Testis (tissue), 5 donors: ENCODE measurements at places on chromosomes 1 and 21. TPM values are rescaled to one million over a fixed set of nuclear protein-coding genes. Genes with fewer than 3 reads are reported as not detected.

DNA sequence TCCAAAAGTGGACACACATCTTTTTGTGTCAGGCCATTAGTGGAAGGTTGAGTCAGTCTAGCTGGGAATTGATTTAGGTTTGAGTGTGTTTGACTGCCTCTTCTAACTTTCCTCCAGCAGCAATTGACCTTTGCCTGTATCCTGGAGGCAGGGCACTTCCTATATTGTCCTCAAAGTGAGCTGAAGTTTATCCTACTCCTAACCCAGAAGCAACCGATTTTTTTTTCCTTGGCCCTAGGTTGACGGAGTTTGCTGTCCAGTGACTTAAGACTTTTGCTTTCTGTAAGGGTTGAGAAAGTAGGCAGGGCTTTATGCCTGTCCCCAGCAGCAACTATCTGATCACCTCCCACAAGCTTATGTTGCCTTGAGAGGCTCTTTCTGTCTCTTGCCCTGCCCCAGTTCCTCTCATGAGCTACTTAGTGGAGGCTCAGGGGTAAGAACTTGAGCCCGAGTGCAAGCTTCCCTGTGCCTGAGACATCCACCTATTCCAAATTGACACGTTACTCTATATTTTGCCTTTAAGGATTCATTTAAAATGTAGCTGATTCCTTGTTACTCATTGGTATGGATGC, 30.9 kb downstream of the SLC35F3 start:
- DNase-seq = no peak

- no peak for DNase-seq
Measured at GRCh38 chr1:233796146-233796783, 108.2 kb upstream of the SLC35F3 start.

GRCh38 chr1:155645034-155645598, 35.1 kb downstream of the MSTO1 start:
- DNase-seq = no peak

GRCh38 chr1:88036345-88037014, 647.6 kb upstream of the PKN2 start:
- DNase-seq = peak; percentile 21

DNA sequence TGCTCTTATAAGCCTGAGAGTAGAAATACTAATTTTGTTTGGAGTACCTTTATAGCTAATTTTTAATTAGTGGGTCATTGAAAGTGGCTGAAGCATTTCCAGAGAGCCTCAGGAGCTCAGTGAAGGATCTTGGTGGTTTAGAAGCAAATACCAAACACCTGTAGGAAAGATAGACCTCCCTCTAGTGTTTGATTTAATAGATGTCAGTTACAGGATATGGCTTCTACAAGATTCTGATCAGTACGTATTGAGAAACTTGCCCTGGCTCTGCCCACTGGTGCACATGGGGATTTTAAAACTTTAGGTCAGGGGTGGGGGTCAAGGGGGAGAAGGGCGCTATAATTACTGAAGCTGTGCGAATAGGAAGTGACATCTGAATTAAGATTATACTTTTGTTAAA, 122.2 kb downstream of the POU2F1 start:
- DNase-seq = no peak

The PALMD gene
- polyA plus RNA-seq = 12.9 TPM

GRCh38 chr1:162878000-162878596, 17.1 kb upstream of the CCDC190 start:
- DNase-seq = peak; percentile 77

DNA sequence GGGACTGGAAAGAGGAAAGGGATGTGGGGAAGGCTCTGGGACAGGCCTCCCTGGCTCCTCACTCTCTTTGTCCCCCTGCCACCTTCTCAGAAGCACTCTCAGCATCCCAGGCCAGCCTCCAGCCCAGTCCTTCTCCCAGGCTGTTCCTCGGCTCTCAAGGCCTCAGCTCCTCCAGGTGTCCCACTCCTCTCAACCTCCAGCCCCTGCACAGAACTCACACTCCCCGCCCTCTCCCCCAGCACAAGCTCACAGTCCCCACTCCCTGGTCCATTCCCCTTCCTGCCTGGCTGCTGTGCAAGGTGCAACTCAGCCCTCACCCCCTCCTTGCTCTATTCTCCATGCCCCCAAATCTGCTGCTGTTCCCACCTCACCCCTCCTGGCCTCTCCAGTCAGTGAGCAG, 185.0 kb downstream of the HIVEP3 start:
- no peak for DNase-seq

The ATP1B1 gene
- 98.3 TPM for polyA plus RNA-seq

The LRIF1 gene
- polyA plus RNA-seq = 31.4 TPM

DNA sequence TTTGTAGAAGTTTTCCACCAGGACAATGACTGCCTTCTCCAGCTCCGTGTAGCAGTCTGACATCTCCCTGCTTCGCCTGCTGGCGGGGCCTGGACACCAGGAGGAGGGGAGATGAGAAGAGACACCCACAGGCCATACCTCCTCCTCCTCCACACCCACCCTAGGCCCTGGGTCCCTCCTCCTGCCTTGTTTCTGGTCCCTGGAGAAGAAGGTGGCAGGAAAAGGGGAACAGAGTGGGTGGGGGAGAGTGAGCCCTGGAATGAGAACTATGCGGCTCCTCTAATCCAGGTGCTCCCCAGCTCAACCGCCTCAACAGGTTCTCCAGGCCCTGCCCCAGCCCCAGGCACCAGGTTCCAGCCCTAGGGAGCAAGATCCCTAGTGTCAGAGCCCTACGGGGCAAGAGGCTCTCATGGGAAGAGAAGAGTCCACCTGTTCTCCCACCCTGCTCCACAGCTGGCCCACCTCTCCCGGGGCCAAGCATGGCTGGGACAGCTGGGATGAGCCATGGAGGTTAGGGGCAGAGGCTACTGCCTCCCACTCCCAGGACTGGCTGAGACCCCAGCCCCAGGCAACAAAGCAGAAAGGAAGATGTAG, 4.8 kb downstream of the S100A16 start:
- DNase-seq = peak; percentile 32

The RIIAD1 gene
- polyA plus RNA-seq = 20.5 TPM

The TAL1 gene
- polyA plus RNA-seq = 2.3 TPM

- no peak for DNase-seq
Measured at GRCh38 chr1:101239095-101240040, 2.5 kb downstream of the S1PR1 start.

GRCh38 chr21:15688809-15689208, 41.0 kb upstream of the USP25 start:
- DNase-seq = no peak

DNA sequence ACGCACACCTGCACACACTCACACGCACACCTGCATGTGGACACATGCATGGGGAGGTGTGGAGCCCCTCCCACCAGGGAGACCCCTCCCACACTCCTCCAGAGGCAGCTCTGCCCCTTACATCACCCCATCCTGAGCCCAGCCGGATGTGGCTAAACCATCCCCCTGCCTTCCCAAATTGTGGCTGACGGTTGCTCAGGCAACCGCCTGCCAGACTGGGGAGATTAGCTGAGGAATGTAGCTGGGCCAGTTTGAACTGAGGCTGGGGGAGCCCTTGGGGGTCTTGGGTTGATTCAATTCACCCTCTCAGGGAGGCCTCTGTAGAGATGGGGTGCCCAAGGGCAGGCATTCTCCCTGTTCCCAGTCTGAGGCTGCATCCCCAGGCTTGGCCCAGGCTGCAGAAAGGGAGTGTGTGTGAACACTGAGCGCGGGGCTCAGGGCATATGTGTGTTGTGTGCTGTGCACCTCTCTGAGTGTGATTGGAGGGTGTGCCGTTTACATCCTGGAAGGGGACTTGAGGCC, 12.9 kb downstream of the PTPRU start:
- DNase-seq = no peak

The IL20 gene
- 0.37 TPM for polyA plus RNA-seq

GRCh38 chr1:53644496-53644895, 94.5 kb downstream of the GLIS1 start:
- DNase-seq = no peak

- no peak for DNase-seq
Measured at GRCh38 chr1:213507472-213508223, 456.6 kb downstream of the RPS6KC1 start.

The COL8A2 gene
- 4.2 TPM for polyA plus RNA-seq

DNA sequence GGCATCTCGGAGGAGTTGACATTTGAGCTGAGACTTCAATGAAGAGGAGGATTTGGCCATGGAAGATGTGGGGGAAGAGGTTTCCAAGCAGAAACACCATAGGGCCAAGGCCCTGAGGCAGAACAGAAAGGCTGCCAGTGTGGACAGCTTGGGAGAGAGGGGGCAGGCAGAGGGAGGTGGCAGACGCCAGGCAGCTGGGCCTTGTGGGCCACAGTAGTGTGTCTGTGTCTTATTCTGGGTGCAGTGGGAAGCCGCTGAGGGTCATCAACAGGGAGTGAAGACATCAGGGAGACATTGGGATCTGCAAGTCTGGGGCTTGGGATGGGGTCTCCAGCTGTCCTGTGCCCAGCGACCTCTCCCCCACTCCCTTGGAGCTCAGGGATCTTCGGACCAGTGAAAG, 96.8 kb downstream of the LACTBL1 start:
- DNase-seq = no peak

DNA sequence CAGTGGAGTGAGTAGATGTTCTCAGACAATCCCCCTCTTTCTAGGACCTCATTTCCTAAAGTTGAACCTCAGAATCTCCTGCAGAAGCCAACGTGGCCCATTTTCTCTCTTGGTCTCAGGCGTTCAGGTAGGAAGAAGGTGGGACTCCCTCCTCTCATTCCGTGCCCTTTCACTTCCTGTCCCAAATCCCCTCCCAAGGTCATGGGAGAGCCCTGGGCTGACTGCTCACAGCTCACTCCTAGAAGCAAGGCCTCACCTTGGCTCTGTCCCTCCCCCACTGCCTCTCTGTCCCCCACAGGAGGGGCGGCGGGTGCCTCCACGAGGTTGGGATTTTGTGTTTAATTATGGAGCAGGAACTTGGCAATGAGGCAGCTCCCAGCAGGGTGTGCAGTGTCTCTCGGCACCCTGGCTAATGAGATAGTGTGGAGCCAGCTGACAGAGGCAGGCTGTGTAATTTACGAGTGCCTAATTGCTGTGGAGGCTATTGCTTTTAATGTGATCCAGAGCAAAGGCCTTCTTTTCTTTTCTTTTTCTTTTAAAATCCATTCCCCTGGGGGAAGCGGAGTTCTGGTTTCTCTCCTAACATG, 9.1 kb upstream of the CDK18 start:
- no peak for DNase-seq

DNA sequence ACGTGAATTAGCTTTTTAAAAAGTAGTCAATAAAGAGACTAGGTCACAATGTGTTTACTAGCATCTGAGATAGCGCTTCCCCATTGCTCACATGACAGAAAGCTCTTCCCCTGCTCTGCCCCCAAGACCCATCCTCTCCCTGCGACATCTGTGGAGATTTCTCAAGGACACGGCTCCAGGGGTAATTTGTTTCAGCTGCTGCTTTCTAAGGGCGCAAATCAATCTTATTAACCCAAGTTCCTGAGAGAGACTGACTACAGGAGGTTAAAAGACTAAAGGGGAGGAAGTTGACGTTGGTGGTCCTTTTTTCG, at the start of gene MYOCOS:
Gene MYOCOS, plus strand, starts transcription at position 92 of the 311 bp plus-strand sequence. CDS start 1,641 bp downstream, outside the sequence.
- DNase-seq = no peak

GRCh38 chr1:31843506-31843905, 27.7 kb upstream of the SPOCD1 start:
- DNase-seq = no peak

GRCh38 chr1:185358957-185359356, 41.9 kb upstream of the IVNS1ABP start:
- DNase-seq = peak; percentile 77

DNA sequence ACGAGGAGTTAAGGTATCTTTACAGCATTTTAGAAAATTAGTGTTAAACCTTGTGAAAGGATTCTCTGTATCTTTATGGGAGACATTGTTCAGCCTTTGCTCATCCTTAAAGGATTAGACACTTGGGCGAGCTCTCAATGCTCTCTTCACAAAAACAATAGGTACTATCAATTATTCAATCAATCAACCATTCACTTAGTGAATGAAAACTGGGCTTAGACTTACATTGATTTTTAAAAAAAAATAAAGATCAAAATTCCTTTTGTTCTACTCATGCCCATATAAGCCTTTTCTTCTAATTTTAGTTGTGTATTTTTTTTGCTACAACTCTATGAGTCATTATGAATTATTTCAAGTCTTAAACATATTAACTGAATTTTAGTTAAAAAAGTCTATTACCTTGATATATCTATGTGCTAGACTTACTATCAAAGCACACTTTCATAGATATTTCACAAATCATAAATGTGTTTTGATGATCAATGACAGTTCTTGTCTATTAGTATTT, 181.2 kb downstream of the DPYD start:
- DNase-seq = no peak

- no peak for DNase-seq
Measured at GRCh38 chr1:85174503-85174902, 26.3 kb downstream of the SYDE2 start.

GRCh38 chr1:163672976-163673758, 351.4 kb downstream of the NUF2 start:
- no peak for DNase-seq

- DNase-seq = no peak
Measured at GRCh38 chr1:48932366-48932765, 155.7 kb upstream of the BEND5 start.
